ENCODE measurements at places on chromosomes 7 and 10.

DNA sequence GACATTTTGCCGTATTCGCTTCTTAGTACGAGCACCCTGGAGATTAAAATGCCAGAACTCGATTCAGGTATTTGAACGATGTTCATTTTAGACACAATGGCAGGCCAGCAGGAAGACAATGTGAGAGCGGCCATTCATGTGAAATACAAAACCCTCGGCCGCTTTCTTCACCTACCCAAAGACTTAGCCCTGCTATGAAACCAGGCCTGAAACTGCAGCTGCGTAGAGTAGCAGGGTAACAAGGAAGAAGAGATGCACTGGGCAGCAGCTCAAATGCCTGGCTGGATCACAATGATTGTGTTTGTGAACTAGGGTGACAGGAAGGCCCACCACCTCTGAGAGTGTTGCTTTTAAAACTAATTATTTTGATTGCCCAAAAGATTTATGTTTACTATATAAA is 234.8 kb downstream of the TRIL start:
- DNase-seq, result no peak

- DNase-seq, result no peak
Observed at GRCh38 chr7:25775999-25776743, 375.8 kb upstream of the NFE2L3 start.

DNA sequence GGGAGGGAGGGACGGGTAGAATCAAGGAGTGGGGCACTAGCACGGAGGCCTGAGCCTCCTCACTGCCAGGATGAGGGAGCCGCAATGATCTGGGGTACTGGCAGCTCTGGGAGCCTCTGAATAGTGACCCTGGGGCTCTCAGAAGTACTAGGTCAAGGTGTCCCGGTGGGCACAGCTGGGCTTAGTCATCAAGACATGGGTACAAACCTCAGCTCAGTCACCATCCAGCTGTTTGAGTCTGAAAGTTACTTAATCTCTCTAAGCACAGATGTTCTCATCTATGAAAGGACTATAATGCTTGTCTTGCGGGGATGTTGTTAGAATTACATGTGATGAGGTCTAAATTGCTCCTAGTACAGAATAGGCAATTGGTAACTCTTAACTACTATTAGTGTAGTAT is 276.8 kb downstream of the KCNMA1 start:
- no peak for DNase-seq

DNA sequence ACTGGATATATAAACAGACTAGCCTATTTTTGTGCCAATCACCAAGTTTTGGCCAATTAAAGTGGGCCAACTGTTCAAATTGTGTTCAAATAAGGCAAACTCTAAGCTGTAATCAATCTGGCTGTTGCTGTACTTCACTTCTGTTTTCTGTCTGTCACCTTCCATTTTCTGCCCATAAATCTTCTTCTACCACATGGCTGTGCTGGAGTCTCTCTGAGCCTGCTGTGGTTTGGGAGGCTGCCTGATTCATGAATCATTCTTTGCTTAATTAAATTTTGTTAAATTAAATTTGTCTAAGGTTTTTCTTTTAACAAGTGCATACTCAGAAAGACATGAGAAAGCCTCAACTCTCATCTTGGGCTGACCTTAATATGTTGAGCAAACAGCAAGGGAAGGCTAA is 172.6 kb upstream of the VIPR2 start:
- DNase-seq, result no peak

DNA sequence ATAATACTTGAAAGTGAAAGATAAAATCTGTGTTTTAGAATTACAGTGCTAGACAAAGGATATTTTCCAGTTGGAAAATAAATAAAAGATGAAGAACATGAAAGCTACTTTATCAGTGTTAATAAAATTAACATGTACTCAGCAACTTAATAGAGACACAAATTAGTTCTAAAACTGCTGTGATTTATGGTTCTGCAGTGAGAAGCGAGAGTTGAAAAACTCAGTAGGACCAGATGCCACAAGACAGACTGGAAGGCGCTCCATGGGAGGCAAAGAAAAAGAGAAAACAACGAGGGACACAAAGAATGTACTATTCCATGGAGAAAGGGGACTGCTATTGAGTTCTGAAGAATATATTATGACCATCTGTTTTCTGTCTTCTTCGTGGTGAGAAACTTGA is 590.4 kb downstream of the PHTF2 start:
- no peak for DNase-seq

DNA sequence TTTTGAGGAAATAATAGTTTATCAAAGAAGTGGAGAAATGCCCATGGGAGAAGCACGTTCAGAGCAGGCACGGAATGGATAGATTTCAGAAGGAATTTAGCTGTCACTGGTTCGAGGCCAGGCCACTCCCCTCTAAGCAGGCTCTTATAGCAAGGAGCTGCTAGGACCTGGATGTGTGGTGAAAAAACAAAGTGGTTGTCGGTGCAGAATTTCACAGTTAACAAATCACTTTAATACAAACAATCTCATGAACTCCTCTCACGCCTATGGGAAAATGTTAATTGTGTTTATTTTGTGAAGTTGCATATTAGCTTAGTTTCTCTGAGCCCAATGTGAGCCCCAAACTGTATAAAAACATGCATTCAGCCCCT is 176.3 kb downstream of the PKD1L1 start:
- no peak for DNase-seq

DNA sequence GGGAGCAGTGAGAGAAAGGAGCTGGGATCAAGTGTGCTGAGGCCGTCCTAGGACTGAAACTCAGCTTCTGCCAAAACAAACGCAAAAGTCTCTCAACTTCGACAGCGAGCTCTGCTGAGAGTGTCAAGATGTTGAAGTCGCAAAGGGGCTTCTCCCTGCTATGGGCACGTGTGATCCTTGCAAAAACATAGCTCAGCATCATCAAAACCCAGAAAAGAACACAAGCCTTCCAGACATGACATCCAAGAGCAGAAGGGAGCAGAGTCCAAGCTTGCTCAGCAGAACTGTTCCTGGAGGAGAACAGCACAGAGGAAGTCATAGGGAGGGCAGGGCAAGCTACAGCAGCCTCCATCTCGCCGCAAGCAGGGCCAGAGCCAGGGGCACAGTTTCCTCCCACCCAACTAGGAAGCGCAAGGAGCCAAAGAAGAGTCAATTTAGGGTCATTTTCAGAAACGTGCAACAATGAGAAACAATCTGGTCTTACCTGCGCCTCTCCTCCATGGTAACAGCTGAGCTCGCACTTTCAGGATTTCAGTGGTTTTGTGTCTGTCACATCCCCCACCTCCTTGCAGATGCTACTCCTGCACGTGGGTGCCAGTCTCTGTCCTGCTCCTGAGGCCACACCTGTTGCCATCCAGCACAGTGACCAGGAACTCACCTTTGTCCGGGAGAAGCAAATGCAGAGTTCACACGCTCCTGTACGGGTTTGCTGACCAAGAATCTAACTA is 113.9 kb downstream of the DIP2C start:
- DNase-seq, result no peak

DNA sequence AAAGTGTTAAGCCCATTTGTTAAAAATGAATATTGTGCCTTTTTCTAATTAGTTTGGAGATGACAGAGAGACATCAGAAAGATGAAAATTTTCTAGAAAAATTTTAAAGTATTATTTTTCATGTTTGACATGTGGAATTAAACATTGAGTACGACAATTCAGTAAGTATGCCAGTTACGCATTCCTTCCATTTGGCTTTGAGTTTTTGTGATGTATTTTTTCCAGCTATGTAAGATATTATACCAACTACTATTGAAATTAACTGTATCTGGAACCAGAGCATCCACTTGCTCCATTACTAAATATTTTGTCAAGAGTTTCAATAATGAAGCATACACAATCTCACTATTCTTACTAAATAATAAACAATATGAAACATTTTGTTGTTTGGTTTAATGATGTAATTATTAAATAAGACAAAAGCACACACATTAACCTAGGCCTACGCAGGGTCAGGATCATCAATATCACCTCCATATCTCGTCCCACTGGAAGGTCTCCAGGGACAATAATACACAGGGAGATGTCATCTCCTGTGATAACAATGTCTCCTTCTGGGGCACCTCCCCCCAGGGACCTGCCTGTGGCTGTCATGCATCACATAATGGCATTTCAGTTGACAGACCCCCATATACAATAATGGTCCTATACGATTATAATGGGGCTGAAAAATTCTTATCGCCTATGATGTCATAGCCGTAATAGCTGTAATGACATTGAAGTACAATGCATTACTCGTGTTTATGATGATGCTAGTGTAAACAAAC is 274.1 kb downstream of the REEP3 start:
- DNase-seq, result no peak

DNA sequence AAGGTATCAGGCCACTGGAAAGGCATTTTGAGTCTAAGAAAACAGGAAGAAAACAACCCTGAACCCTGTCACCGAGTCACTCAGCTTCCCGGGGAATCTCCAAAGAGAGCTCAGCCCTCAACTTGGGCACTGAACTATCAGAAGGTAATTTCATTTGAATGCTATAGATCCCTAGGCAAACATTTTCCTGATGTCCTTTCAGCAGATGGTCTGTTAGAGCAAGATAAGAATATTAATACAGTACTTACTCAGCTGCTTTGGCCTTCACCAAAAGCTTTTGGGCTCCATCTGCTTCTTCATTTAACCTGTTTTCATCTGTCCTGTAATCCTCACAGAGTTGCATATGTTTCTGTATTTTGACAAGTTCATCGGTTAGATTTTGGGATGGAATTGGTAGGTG is 34.2 kb upstream of the LAMB1 start:
- DNase-seq, result no peak

GRCh38 chr10:66981361-66982052 is 55.7 kb downstream of the LRRTM3 start:
- no peak for DNase-seq

DNA sequence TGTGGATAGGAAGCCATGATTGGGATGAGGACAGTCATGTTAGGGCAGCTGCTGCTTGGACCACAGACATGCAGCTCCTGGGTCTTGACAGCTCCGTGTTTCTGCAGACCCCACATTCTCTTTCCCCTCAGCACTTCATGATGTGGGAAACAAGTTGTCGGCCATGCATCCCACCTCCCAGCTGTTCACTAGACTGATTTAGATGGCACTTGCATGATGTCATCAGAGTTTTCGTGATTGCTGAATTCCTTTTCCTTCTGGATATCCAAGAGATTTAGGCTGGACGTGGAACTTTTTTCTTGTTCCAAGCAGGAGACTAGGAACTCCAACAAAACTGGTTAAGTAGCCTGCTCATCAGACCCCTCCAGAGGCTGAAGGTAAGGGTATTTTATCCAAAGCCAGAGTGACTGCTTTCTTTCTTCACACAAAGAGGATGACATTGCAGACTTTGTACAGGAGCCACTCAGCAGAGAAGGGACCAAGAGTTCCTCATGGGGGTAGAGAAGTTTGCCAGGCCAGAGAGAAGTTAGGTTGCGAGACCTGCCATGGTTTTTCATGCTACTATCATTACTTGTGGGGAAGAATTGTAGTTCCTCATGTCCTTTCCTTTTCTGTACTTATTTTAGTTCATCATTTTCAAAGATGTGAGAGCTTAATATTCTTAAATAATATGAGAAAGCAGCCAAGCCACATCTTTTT is 117.7 kb upstream of the GJD4 start:
- no peak for DNase-seq

DNA sequence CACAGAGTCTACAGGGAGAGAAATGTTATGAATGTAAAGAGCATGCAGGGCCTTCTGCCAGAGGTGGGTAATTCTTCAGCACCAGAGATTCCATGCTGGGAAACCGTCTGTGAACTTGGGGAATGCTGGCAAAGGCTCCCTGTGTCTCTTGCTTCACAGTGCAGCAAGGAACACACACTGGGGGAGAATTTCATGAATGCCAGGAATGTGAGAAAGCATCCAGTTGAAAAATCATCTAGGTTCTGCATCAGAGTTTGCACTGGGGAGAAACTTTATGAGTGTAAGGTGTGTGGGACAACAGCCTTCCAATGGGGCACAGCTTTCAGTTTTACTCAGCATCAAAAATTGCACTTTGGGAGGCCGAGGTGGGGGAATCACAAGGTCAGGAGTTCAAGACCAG is 224.3 kb upstream of the IGFBP3 start:
- no peak for DNase-seq

- DNase-seq, result no peak
Observed at GRCh38 chr10:69295027-69295636, 16.8 kb downstream of the HK1 start.

DNA sequence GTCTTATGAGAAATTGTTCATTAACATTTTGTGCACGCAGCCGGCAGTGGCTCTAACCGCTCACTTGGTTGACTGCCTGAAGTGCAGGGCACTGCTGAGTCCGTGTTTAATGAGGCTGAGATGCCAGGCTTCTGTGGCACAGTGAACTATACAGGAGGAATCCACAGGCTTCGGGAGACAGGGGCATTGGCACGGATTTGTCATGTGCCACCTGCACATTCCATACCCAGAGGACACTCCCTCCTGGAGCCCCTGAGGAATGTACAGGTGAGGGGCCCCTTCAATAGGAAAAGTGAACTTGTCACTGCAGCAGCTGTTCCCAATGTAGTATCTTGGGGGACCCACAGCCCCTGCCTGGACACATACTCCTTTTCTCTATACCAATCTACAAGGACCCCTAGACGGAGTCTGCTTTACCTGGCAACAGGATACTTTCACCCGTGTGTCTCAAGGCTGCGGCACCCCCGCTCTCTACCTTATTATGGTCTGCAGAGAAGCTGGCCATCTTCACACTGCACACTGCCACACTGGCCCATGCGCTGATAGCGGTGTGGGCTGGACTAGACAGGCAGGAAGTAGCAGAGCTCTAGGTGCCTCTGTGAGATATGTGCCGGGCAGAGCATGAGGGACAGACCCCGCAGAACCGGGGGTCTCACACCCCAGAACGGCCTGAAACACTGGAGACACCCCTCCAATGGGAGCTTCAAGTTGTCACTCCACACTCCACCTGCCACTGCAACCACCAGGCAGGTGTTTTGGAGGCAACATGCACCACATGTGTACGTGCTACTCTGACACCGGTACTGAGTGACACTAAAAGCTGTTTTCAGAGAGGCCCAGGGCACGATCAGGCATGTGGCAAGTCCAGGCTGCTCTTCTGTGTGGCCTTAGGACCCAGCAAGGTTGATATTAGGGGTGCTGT is 71.4 kb upstream of the RHEB start:
- DNase-seq, result no peak

GRCh38 chr10:90834326-90834725 is 23.5 kb downstream of the HTR7 start:
- no peak for DNase-seq

Measured in activated naive CD4-positive, alpha-beta T cell treated with anti-CD3 and anti-CD28 coated beads for 36 hours (primary cell).